ENCODE measurements at places on chromosomes 7 and 10.

DNA sequence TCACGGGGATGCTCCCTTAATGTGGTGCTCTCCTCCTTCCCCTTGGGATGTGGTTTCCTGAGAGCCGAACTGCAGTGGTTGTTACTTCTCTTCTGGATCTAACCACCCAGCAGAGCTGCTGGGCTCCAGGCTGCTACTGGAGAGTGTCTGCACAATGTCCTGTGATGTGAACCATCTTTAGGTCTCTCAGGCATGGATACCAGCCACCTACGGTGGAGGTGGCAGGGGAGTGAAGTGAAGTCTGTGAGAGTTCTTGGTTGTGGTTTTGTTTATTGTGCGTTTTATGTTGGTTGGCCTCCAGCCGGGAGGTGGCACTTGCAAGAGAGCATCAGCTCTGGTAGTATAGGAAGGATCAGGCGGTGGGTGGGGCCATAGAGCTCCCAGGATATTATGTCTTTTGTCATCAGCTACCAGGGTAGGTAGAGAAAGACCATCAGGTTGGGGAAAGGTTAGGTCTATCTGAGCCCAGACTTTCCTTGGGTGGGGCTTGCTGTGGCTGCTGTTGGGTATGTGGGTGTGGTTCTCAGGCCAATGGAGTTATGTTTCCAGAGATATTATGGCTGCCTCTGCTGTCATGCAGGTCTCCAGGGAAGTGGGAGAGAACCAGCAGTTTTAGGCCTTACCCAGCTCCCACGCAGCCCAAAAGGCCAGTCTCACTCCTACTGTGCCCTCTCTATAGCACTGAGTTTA is 87.9 kb downstream of the KIF20B start:
- DNase-seq = no peak

DNA sequence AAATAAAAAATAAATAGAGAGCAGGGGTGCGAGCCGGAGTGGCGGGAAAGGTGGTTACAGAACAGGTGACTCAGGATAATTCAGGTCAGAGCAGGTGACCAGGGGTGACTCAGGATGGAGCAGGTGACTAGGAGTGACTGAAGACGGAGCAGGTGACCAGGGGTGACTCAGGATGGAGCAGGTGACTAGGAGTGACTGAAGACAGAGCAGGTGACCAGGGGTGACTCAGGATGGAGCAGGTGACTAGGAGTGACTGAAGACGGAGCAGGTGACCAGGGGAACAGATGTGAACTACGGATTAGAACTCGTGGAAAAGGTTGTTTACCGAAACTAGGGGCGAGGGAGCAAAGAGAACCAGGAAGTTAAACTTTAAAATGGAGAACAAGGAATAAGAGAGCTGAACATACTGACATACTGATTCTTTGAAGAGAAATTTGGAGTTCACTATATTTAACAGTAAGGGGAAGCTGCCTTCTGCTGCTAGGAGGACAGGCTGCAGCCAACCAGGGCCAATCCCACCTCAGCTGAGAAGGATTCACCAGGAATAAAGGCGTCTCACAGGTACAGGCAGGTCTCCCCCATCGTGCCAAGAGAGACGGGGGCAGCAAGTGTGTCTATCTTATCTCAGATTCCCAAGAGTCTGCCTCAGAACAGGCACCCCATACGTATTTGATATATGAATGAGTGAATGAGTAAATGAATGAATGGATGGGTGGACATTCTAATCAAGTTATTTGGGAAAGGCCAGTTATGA is 101.3 kb downstream of the CPXM2 start:
- DNase-seq = no peak

DNA sequence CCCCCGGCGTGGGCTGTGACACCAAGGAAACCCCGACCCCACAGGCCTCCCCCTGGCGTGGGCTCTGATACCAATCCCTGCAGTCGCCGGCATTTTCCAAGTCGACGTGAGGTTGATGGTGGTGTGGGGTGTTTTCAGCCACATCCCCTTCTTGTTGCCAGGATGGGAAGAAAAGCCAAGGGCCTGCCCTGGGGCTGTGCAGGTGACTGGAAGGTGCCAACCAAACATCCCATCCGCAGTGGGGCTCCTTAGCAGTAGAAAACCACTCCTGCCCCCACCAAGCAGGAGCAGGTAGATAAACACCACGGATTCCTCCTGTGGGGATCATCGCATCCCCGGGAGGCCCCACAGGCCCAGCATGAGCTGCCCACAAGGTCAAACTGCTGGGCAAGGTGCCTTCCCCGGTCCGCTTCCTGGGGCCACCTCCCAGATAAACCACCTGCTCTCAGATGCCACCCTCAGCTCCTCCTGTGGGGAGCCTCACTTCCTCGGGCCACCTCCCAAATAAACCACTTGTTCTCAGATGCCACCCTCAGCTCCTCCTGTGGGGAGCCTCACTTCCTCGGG is 88.5 kb upstream of the DIP2C start:
- DNase-seq = no peak

GRCh38 chr10:90965720-90966119 is 44.8 kb upstream of the ANKRD1 start:
- no peak for DNase-seq

- DNase-seq = no peak
Observed at GRCh38 chr7:104789780-104790179, 224.2 kb upstream of the KMT2E start.

Data from stimulated activated CD8-positive, alpha-beta memory T cell treated with anti-CD3 and anti-CD28 coated beads, Interleukin-15, amount 100 ng/mL, for 24 hours (primary cell).